ENCODE measurements at places on chromosomes 16 and 17. TPM values are rescaled to one million over a fixed set of nuclear protein-coding genes. Genes with fewer than 3 reads are reported as not detected.
A peak's percentile ranks its signal among the peaks of the same experiment; 100 is the strongest.

- DNase-seq = peak; percentile 90
Observed at GRCh38 chr17:81043725-81044427, 8.9 kb downstream of the BAIAP2 start.

CHST6 gene
- total RNA-seq = 1.6 TPM

DNA sequence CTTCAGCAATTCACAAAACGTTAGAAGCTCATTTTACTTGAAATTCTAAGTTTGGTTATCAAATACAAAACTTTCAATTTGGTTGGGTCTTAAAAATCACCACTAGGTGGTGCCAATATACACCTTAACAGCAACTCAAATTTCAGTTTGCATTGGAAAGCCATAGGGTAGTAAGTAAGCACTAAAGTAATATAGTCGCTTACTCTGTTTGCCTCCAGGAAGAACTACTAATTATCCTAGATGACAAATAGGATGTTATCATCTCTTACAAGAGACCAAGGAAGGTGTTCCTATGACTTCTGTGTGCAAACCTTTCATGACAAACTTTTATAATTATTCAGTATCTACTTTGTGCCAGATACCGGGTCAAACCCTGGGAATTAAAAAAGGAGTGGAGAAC lies 93.3 kb downstream of the MYO1D start:
- DNase-seq = peak; percentile 23

DNA sequence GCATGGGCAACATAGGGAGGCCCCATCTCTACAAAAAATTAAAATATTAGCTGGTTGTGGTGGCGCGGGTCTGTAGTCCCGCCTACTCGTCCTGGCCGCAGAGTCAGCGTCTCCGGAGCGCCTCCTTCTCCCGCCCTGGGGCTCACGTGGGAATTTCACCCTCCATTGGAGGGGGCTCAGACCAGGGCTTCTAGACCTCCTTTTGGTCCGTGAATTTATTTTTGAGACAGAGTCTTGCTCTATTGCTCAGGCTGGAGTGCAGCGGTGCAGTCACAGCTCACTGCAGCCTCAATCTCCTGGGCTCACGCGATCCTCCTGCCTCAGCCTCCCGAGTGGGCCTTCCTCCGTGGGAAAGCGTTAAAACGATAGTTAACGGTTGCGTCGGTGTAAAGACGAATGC lies 394 bp upstream of the NME4 start:
- no peak for DNase-seq
